MM.1S (cell line): ENCODE measurements at places on chromosomes 2 and 18.

GRCh38 chr2:149355716-149356422, 25.5 kb downstream of the LYPD6 start:
- H3K27ac ChIP-seq, result no peak overlapping the region
- no peaks in the 10 kb centered on the region for H3K36me3 ChIP-seq
- DNase-seq, result no peak
- H3K4me1 ChIP-seq, result no peaks in the 10 kb centered on the region
- H3K4me3 ChIP-seq, result no peak overlapping the region

- no peak for DNase-seq
- no peaks in the 10 kb centered on the region for H3K27me3 ChIP-seq
- no peak overlapping the region for H3K4me3 ChIP-seq
- no peak overlapping the region for H3K27ac ChIP-seq
- H3K36me3 ChIP-seq, result no peaks in the 10 kb centered on the region
Observed at GRCh38 chr2:236688563-236689392, 119.2 kb downstream of the ACKR3 start.

GRCh38 chr2:236341067-236341466, 76.9 kb upstream of the ASB18 start:
- no peaks in the 10 kb centered on the region for H3K4me1 ChIP-seq
- no peaks in the 10 kb centered on the region for H3K27me3 ChIP-seq
- no peaks in the 10 kb centered on the region for H3K36me3 ChIP-seq
- H3K4me3 ChIP-seq, result no peak overlapping the region

- H3K4me3 ChIP-seq, result peak overlapping the region; percentile 89
- peaks cover 39% of the 10 kb centered on the region for H3K4me1 ChIP-seq
- peak overlapping the region; percentile 93; the same call in 1 of the 2 replicates for H3K27ac ChIP-seq
- H3K27me3 ChIP-seq, result no peaks in the 10 kb centered on the region
- peak; percentile 78 for DNase-seq
Observed at GRCh38 chr2:181457741-181458425, 697 bp downstream of the ITGA4 start.

DNA sequence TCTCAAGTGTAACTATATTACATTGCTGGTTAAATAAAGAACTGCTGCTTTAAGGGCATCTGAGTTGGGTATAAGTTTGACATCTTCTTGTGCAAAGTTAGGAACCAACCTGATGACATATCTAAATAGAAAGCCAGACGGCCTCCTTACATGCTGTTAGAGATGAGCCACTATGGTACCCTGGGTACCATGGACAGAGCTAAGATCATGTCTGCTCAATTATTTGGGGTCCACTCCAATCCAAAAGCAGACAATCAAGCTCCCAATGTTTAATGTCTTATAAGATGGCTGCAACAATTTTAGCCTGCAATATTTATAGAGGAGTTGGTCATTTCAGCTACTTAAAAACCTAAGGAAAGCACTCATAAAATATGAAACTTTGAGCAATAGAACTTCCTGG, 86.2 kb downstream of the UPP2 start:
- peaks cover 22% of the 10 kb centered on the region for H3K4me1 ChIP-seq
- no peak overlapping the region for H3K4me3 ChIP-seq
- H3K27me3 ChIP-seq, result peaks cover 11% of the 10 kb centered on the region
- DNase-seq, result no peak
- H3K27ac ChIP-seq, result no peak overlapping the region

DNA sequence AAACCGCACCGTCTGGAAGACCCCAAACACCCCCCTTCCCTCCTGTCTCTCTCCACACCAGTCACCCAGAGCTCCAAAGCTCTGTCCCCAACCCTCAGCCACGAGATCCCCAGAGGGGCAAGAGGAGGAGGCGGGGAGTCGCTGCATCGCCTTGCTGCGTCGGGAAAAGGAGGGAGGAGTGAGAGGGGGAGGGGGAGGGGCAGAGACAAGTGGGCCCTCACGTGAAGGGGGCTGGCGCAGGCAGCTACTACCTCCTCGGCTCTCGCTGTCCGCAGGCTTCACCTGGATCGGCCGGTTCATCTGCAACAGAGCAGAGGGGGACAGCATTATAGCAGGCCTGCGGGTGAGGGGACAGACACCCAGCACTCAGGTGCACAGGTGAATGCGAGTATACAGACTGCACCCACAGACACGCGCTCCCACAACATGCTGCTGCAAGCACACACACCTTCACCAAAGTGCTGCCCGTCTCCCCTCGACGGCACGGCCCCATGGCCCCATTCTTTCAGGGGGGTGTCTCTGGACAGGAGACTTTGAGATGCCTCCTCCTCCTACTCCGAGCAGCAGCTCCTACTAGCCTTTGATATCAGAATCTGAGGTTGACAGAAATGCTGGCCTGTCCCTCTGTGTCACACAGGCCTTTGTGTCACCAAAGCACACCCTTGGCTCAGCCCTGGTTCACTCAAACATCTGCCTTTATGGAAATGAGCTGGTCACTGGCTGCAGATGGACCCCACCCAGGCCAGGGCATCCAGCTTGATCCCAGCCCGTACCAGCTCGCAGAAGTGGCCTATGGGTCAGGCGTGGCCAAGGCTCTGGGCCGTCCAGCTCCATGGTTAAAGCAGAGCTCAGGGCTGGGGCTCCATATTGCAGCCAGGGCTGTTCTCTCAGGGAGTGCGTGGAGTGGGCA, 243.8 kb downstream of the CELF4 start:
- H3K4me1 ChIP-seq, result no peaks in the 10 kb centered on the region
- H3K36me3 ChIP-seq, result no peaks in the 10 kb centered on the region
- H3K27me3 ChIP-seq, result no peaks in the 10 kb centered on the region
- no peak overlapping the region for H3K4me3 ChIP-seq
- no peak for DNase-seq
- no peak overlapping the region for H3K27ac ChIP-seq

DNA sequence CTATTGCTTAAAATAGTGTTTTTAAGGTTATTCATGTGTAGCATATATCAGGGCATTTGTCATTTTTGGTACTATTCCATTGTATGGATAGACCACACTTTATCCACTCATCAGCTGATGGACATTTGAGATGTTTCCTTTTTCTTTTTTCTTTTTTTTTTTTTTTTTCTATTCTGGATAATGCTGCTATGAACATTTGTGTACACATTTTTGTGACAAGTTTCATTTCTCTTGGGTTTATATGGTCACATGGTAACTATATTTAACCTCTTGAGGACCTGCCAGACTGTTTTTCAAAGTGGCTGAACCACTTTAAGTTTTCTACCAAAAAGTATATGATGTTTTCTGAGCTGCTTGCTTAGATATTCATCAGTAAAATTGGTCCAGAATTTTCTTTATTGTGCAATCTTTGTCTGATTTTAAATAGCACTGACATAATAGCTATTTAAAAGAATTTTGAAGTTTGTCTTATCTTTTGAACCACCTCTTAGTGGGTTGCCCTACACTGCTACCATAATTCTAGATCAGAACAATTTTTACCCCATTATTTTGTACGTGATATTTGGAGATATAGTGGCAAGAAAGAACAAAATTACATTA, 219.4 kb upstream of the SIX3 start:
- H3K27me3 ChIP-seq, result no peaks in the 10 kb centered on the region
- DNase-seq, result peak; percentile 71
- H3K4me1 ChIP-seq, result peaks cover 26% of the 10 kb centered on the region

GRCh38 chr2:190527918-190528317, 6.6 kb downstream of the NEMP2 start:
- H3K27ac ChIP-seq, result no peak overlapping the region
- no peaks in the 10 kb centered on the region for H3K27me3 ChIP-seq
- no peak for DNase-seq
- H3K4me1 ChIP-seq, result no peaks in the 10 kb centered on the region

GRCh38 chr18:36700955-36701354, 127.8 kb downstream of the TPGS2 start:
- DNase-seq, result no peak
- no peak overlapping the region for H3K4me3 ChIP-seq
- H3K4me1 ChIP-seq, result no peaks in the 10 kb centered on the region
- no peak overlapping the region for H3K27ac ChIP-seq

- no peaks in the 10 kb centered on the region for H3K27me3 ChIP-seq
- no peak overlapping the region for H3K4me3 ChIP-seq
- H3K27ac ChIP-seq, result no peak overlapping the region
- no peaks in the 10 kb centered on the region for H3K4me1 ChIP-seq
Observed at GRCh38 chr18:10259901-10260300, 194.5 kb upstream of the APCDD1 start.

DNA sequence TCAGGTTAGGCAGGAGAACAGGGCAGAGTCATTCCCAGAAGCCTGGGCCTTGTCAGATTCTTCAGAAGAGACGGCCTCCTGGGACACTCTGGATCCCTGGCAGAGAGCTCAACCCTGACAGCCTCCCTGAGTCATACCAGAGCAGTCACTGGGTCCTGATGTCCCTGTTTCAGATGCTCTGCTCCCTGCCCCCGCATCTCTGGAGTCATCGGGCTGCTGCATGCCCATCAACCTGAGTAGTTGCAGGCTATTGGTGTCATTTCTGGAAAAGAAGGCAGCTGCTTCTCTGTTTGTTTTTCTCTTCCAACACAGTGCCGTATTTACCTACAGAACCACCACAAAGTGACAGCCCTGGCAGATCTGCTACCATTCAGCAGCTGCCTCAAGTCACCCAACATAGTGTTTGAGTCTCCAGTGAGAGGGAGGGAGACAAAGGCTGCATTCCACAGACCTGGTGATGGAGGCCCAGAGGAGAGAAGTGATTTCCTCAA, 145.1 kb downstream of the B3GNT2 start:
- H3K27me3 ChIP-seq, result no peaks in the 10 kb centered on the region
- H3K36me3 ChIP-seq, result no peaks in the 10 kb centered on the region
- H3K4me3 ChIP-seq, result no peak overlapping the region
- DNase-seq, result no peak
- peaks cover 2% of the 10 kb centered on the region; the same call in 1 of the 2 replicates for H3K4me1 ChIP-seq

- DNase-seq, result no peak
- no peaks in the 10 kb centered on the region for H3K4me1 ChIP-seq
- H3K27me3 ChIP-seq, result no peaks in the 10 kb centered on the region
- no peaks in the 10 kb centered on the region for H3K36me3 ChIP-seq
- no peak overlapping the region for H3K4me3 ChIP-seq
Observed at GRCh38 chr2:59195851-59196250, 954.7 kb upstream of the FANCL start.

GRCh38 chr2:72755647-72756423, 70.0 kb downstream of the EXOC6B start:
- H3K4me3 ChIP-seq, result no peak overlapping the region
- no peak overlapping the region for H3K27ac ChIP-seq
- no peak for DNase-seq
- no peaks in the 10 kb centered on the region for H3K4me1 ChIP-seq
- no peaks in the 10 kb centered on the region for H3K27me3 ChIP-seq
- H3K36me3 ChIP-seq, result no peaks in the 10 kb centered on the region

DNA sequence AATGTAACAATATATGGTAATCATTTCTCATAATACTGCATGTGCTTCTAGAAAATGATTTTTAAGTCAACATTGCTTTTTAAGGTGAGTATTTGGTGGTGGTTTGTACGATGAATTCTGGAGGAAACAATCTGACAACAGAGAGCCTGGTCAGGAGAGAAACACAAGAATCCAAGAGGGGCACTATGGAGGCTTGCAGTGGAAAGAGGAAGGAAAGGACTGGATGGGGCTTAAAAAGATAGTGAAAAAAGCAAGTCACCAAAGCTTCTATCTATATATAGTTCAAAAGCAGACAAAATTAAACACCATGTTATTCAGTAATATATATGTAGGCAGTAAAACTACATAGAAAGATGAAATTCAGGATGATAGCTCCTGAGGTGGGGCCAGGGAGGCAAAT, 109.4 kb upstream of the SERTAD2 start:
- no peak for DNase-seq
- H3K4me3 ChIP-seq, result no peak overlapping the region
- H3K4me1 ChIP-seq, result peaks cover 17% of the 10 kb centered on the region
- no peaks in the 10 kb centered on the region for H3K36me3 ChIP-seq
- H3K27ac ChIP-seq, result no peak overlapping the region
- no peaks in the 10 kb centered on the region for H3K27me3 ChIP-seq

DNA sequence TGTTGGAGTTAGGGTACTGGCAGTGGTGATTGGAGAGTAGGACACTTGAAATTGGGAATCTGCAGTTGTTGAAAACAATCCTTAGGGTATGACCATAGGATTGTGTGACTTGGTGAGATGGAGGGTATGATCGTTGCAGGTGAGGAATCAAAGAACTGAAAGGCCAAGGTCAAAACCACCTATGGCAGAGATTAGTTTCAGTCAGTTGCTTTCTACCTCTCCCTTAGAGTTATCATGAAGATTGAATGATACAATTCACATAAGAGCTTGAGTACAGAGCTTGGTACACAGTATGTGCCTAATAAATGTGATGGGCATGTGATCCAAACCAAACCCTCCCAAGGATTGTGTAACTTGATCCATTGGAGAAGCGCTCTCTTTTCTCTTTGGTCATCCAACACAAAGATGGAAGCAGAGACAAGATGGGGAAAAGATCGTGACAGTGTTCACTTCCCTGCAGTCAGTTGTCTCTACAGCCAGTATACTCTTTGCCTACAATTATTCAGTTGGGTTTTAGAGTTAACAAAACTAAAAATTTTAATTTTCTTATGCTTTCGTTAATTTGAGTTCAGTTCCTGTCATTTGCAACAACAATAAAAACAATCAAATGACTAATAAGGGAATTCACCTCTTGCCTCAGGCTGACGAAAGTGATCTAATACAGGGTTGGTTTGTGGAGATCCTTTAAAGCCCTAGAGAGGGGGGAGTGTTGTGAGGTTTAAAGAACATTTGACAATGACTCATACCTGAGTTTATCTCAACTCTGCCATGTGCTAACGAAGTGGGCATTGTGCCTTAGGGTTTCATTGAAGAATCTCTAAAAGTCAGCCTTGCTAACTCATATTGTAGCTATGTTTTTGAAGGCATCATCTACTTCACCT, 14.8 kb upstream of the SMAD2 start:
- H3K36me3 ChIP-seq, result no peaks in the 10 kb centered on the region
- no peak overlapping the region for H3K27ac ChIP-seq
- no peak for DNase-seq
- H3K4me3 ChIP-seq, result no peak overlapping the region
- H3K4me1 ChIP-seq, result peaks cover 4% of the 10 kb centered on the region

DNA sequence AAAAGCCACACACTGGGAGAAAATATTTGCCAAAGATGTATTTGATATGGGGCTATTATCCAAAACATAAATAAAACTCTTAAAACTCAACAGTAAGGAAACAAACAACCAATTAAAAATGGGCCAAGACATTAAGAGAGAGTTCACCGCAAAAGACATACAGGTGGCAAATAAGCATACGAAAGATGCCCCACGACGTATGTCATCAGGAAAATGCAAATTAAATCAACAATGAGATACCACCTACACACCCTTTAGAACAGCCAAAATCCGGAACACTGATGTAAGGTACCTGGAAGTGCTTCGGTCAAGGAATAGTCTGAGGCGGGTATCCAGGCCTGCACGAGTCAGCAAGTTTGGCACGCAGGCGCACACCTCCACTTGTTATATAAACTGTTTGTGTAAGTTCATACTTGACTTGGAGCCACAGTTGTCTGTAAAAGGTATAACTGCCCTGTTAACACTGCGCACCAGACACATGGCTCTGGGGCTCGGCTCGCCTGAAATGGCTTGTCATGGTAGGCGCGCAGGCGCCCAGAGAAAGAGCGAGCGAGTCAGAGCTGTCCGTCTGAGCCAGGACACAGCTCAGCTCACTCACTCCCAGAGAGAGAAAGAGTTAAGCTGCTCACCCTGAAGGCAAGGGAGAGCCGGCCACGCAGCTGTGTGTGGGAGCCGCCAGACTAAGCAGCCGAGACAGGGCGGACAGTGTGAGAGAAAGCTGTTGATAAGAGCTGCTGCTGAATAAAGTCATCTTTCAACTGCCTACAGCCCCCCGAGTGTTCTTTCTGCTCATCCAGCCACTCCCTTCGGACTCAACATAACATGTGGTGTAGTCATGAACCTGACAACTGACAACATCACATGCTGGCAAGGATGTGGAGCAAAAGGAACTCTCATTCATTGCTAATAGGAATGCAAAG, 87.3 kb downstream of the HNRNPLL start:
- DNase-seq, result no peak
- H3K36me3 ChIP-seq, result no peaks in the 10 kb centered on the region
- no peak overlapping the region for H3K4me3 ChIP-seq
- no peaks in the 10 kb centered on the region for H3K27me3 ChIP-seq
- no peak overlapping the region for H3K27ac ChIP-seq
